ENCODE measurements at places on chromosomes 11 and 22. TPM values are rescaled to one million over a fixed set of nuclear protein-coding genes. Genes with fewer than 3 reads are reported as not detected.

CLMP gene
- total RNA-seq, result 6.8 TPM

NDUFS3 gene
- total RNA-seq, result 96.4 TPM

OR51E2 gene
- total RNA-seq, result not detected

BTG4 gene
- total RNA-seq, result not detected

CHRDL2 gene
- total RNA-seq, result not detected

TH gene
- total RNA-seq, result not detected

OR2AG1 gene
- not detected for total RNA-seq

MPZL2 gene
- not detected for total RNA-seq

UBE2L3 gene
- total RNA-seq, result 32.6 TPM

KLHL35 gene
- not detected for total RNA-seq

MCHR1 gene
- not detected for total RNA-seq

PLAAT5 gene
- total RNA-seq, result 2.3 TPM

L3MBTL2 gene
- 42.2 TPM for total RNA-seq

LRRN4CL gene
- not detected for total RNA-seq

TRIM77 gene
- total RNA-seq, result not detected

ARHGAP20 gene
- not detected for total RNA-seq

OR2D2 gene
- not detected for total RNA-seq

KRTAP5-9 gene
- total RNA-seq, result not detected

C11orf42 gene
- total RNA-seq, result not detected

FOLR1 gene
- 7.3 TPM for total RNA-seq

LSP1 gene
- total RNA-seq, result not detected

CNTN5 gene
- total RNA-seq, result 0.78 TPM

MRGPRX4 gene
- total RNA-seq, result not detected

MUC6 gene
- total RNA-seq, result not detected

DDI1 gene
- not detected for total RNA-seq

RIMBP3B gene
- total RNA-seq, result not detected

FIBIN gene
- not detected for total RNA-seq
